ENCODE measurements at places on chromosomes 11 and 22.

DNA sequence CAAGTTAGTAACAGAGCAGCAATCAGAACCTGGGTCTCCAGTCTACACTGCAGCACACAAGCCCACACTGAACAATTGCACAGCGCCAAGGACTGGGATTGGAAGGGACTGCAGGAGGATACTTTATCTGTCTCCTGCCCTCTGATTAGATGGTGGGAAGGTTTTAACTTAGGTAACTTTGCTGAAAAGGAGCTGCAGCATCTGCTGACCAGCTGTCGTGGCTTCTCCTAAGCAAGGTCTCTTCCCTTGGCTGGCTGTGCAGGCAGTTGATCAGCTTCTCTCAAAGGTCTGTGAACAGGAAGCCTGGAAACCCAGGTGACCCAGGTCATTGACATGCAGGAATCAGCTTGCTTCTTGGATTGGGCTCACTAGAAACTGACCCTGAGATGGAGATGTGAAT lies 82.4 kb downstream of the ISX start:
- DNase-seq, result no peak

DNA sequence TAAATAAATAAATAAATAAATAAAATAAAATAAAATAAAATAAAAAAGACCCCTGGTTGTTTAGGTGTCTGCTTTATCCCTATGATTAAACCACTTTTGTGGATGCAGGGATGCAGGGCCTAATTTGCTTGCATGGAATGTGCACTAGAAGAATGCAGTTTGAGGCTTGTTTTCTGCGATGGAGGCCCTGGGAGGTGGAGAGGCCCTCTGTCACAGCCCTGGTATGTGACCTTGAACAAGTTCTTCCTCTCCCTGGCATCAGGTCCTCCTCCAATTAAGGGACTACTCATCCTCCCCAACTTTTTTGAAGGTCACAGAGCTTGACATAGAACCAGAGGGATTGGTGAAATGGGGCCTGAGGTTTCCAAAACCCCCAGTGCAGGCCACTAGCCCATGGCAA lies 22.7 kb downstream of the KCNJ4 start:
- DNase-seq, result peak; percentile 3

GRCh38 chr11:44171518-44171917 lies 76.0 kb downstream of the EXT2 start:
- no peak for DNase-seq

DNA sequence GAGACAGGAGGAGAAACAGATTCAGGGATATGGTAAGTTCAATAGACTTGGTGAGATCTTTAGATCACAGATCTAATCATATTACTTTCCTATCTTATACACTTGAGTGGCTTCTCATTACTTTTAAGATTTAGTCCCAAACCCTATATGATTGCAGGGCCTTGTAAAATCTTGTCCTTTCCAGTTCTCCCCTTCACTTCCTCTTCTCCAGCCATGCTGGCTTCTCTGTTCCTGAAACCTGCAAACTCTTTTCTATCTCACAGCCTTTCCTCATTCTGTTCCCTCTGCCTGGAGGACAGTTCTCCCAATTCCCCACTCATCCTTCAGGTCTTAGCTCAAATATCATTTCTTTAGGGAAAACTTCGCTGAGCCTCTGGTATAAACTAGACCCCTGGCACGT lies 65.9 kb upstream of the BIRC3 start:
- DNase-seq, result no peak

DNA sequence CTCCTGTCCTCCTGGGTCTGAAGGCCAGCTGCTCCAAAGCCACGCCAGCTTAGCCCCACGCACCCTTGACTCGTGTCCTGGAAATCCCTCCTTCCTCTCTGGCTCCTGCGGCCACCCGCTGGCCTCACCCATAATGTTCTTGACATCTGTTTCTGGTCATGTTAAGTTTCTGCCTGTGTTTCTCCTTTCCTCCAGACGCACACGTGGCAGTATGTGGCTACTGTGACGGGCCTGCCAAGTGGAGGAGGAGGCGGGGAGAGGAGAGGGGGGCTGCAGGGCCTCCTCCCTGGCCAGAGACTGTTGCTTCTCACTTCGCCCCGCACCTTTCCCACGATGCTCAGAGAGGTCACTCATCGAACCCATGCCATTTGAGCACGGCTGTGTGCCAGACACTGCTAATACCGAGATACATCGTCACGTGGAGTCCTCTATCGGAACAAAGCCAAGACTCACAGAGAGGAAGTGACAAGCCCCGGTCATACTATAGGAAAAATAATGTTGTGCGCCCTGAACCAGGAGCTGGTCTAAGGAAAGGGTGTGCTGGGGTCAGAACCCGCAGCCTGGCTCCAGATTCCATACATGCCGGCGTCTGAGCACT lies 11.5 kb downstream of the C1QTNF6 start:
- DNase-seq, result peak; percentile 93

GRCh38 chr22:37330200-37331033 lies 48.1 kb downstream of the CYTH4 start:
- DNase-seq, result no peak

DNA sequence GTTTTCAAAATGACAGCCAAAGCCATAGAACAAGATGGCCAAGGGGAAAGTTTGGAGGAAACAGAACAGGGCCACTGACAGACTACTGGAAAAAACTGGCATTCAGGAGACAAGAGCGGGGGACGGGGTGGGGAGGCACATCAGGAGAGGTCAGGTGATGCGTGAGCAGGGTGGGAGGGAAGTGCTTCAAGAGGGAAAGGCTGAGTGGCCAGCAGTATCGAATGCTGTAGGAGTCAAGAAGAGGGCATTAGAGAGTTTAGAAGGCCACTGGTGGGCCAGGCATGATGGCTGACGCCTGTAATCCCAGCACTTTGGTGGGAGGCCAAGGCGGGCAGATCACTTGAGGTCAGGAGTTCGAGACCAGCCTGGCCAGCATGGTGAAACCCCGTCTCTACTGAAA lies 8.2 kb downstream of the GTPBP1 start:
- no peak for DNase-seq

GRCh38 chr11:69467196-69467595 lies 14.3 kb upstream of the LINC01488 start:
- DNase-seq, result peak; percentile 1

DNA sequence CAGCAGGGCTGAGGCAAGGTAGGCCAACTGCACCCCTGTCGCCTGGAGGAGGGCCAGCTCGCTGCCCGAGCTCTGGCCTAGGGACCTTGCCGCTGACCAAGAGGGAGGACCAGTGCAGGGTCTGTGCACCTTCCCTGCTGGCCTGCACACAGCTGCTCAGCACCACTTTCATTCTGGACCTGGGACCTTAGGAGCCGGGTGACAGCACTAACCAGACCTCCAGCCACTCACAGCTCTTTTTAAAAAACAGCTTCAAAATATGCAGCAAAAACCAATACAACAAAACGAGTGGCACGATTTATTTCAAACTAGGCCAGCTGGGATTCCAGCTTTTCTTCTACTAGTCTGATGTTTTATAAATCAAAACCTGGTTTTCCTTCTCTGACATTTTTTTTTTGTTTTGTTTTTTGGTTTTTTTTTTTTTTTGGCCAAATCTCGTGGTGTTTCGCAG lies 18.0 kb downstream of the RSPH14 start:
- no peak for DNase-seq

- no peak for DNase-seq
Measured at GRCh38 chr11:33514079-33514925, 186.3 kb downstream of the C11orf91 start.

DNA sequence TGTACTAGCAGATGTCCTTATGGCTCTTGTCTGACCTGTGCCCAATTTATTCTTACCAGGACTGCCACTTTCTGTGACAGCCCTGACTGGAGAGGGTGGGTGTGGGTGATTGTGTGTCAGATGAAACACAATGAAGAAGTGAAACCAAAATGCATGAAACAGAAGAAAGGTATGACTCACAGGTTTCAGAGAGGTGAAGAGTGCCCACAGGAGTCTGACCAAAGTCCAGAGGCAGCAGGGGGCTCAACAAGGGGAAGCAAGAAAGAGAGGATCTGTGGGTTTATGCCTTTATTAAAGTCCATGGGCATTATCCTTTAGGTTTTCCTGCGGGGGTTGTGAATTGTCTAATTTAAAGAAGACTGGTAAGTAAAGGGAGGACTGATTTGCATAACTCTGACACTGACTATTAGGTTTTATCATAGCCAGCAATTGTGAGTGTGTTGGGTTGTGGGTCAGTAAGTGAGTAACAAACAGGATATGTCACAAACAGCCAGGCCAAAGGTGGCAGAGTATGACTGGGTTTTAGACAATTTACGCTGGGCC lies 3.9 kb upstream of the OR4C6 start:
- DNase-seq, result no peak

- DNase-seq, result no peak
Measured at GRCh38 chr11:117663414-117663813, 133.6 kb downstream of the DSCAML1 start.

DNA sequence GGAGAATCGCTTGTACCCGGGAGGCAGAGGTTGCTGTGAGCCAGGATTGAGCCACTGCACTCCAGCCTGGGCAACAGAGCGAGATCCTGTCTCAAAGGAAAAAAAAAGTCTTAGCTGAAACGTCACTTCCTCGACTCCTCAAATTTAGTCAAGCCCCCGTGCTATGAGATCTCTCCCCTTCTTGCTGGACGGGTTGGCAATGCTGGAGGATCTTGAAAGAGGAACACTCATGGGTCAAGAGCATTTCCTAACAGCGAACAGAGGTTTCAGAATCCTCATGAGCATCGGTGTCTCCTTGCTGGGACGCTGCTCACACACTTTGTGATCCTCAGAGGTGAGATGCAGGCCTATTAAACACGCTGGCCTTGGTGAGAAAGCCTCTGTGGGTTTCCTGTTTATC lies 35.9 kb downstream of the APOL3 start:
- DNase-seq, result no peak

GRCh38 chr11:30388957-30389356 lies 66.1 kb downstream of the ARL14EP start:
- no peak for DNase-seq

All from left hindlimb (tissue), 1 donor.